ENCODE measurements at places on chromosomes 5 and 9.

DNA sequence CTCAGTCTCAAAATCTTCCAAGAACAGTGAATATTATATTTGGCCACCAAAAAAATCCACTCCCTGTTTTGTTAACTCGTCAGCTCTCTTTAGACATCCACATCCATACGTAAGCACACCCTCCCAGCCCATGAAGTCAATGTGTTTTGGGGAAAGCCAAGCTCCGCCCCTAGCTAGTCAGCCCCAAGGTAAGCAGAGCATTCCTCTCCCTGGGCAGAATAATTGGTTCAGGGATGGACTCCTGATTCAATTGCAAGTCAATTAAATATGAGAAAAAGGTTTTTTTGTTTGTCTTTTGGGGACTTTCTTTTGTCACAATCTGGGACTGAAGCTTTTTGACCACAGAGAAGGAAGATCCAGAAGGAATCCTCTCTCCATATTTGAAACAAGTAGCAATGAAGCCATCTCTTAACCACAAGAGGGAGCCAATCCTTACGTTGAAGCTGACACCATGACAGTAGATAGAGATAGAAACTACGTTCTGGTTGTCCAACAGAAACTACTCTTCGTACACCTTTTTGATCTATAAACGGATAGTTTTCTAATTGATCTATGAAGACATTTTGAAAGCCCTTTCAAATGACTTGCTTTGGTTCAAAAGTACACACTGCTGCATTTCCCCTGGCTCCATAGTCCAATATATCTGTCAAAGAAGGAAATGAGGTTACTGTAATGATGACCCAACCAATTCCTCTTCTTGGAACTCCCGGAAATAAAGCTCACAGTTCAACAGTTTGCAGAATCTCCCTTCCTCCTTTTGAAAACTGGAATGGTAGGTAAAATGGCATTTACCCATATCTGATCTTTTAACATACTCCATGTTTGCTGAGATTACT, 166.4 kb downstream of the TLE1 start:
- DNase-seq, result no peak

DNA sequence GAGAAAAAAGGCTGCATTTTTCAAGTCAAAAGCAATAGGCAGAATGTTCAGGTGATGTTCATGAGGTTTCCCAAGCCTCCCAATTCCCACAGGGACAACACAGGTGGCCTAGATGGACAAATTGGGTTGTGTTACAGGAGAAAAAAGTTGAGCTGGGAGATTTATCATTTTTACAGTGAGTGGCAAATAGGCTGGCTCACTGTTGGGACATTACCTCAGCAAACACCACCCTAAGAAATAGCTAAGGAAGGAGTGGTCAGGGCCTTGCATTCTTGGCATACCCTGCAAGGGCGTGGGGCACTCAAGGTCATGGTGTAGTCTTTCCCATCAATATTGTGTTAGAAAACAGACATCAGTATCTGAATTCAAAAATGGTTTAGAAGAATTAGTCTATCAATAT, 23.3 kb upstream of the CPLANE1 start:
- DNase-seq, result no peak

- DNase-seq, result no peak
Measured at GRCh38 chr9:130984521-130984920, 24.5 kb upstream of the LAMC3 start.

DNA sequence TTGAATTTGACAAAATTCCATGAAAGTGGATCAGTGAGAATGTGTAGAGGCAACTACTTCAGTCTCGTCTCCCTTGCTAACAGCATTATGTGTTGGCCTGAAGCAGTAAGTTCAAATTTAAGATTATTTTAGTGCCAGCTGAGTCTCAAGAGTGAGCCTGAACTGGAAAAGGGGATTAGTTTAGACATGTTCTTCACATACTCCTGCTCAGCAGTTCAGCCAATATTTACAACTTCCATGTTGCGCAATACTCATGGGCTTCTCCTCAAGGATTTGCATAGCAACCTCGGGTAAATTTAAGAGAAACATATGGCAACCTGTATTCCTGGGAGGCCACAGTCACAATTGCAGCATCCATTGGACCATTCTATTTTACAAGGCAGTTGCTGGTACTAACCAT, 553.8 kb downstream of the PTPRD start:
- no peak for DNase-seq

GRCh38 chr9:137385061-137385655, 37.8 kb downstream of the EXD3 start:
- DNase-seq, result no peak

DNA sequence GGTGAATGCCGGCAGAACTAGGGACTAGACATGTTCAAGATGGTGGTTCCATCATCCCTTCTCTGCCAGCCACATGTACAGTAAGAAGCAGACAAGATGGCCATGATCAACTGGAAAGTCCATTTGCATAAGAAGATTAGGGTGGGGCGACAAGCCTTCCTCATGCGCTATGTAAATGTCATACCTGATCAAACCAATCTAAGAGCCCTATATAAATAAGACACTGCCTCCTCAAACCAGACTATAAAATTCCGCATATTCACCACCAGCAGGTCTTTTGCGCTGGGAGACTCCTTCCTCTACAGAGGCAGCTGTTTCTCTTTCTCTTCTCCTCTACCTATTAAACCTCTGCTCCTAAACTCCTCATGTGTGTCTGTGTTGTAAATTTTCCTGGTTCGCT, 53.8 kb downstream of the TIMD4 start:
- no peak for DNase-seq

- DNase-seq, result no peak
Measured at GRCh38 chr5:8322484-8322883, 453.5 kb downstream of the MTRR start.

- no peak for DNase-seq
Measured at GRCh38 chr9:104092875-104093600, 1.1 kb upstream of the SMC2 start.

GRCh38 chr5:96896276-96896675, 20.0 kb downstream of the ERAP2 start:
- peak; percentile 51 for DNase-seq

GRCh38 chr9:80085668-80086067, 513.9 kb downstream of the TLE4 start:
- DNase-seq, result no peak

DNA sequence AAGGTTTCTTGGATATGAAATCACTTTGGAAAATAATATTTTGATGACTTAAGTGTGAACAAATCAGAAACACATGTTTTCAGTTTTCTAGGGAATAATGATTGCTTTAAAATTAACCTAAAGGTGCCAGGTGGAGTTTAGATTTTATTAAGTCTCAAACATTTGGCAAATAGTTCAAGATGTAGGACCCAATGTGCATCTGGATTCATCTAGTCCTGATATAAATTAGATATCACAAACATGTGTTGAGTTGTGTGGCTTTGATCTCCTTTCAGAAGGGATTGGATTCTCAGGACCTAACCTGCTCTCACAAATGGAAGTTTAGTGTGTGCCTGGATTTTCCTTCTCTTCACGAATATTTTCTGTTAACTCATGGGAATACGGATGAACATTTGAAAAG, 291.4 kb upstream of the ISL1 start:
- DNase-seq, result no peak

- no peak for DNase-seq
Measured at GRCh38 chr9:72880821-72881220, 72.0 kb downstream of the ALDH1A1 start.

DNA sequence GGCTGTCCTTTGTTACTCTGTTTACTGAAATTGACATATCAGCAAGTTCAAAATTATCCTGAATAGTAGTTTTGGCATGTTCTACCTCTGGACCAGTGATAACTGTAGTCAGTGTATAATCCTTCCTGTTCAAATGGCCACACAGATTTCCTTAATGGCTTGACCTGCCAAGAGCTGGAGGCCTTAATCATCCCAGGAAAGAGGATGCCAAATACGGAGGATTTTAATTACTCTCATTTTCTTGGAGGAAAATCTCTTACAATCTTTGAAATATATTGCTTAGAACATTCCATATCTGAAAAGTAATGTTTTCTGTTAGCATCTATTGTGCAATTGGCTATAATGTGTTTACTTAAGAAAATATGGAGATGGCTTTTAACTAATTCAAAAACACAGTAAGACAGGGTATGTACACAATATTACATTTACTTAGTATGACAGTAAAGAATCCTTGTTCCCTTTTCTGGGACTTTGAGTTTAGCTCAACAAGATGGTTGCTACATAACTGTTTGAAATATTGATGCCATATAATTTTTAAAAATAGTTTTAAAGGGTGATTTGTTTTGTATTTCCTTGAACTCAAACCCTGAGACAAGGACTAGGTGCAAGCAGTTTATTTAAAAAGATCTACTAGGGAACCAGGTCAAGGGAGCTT, 68.9 kb upstream of the SELENOP start:
- DNase-seq, result no peak

- no peak for DNase-seq
Measured at GRCh38 chr5:65394087-65394486, 87.6 kb downstream of the ADAMTS6 start.

- no peak for DNase-seq
Measured at GRCh38 chr9:97773091-97773490, 76.0 kb upstream of the XPA start.

All from GM20000 (cell line).